Left cardiac atrium (tissue), 4 donors: ENCODE measurements at places on chromosomes 1 and 21. TPM values are rescaled to one million over a fixed set of nuclear protein-coding genes. Genes with fewer than 3 reads are reported as not detected.
A peak's percentile ranks its signal among the peaks of the same experiment; 100 is the strongest.

Gene GBP7
- total RNA-seq: not detected

Gene TSTD1
- 21.6 TPM for total RNA-seq

Gene ESPN
- total RNA-seq: 0.44 TPM

Gene BROX
- 23.1 TPM for total RNA-seq

Gene ICOSLG
- total RNA-seq: 6.4 TPM

- DNase-seq: no peak
Measured at GRCh38 chr1:97270508-97271307, 549.1 kb downstream of the PTBP2 start.

DNA sequence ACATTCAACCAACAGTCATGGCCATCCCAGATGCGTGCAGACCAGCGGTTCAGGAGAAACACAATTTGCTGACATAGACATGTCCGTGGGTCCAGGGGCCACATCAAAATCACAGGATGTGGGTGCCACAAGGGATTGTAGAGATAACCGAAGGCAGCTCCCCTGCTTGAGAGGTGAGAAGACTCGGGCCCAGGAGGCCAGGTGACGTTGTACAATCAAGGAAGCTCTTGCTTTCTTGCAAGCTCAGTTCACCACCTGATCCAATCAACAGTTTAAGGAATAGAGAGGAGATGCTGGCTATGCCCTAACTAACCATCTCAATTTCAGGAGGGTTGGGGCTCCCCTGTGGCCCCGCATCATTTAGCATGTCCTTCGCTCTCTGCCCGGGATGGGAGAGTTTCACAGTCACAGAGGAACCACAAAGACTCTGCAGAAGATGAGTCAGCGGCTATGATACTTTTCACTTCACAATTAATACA lies 19.5 kb downstream of the UBASH3A start:
- no peak for DNase-seq

DNA sequence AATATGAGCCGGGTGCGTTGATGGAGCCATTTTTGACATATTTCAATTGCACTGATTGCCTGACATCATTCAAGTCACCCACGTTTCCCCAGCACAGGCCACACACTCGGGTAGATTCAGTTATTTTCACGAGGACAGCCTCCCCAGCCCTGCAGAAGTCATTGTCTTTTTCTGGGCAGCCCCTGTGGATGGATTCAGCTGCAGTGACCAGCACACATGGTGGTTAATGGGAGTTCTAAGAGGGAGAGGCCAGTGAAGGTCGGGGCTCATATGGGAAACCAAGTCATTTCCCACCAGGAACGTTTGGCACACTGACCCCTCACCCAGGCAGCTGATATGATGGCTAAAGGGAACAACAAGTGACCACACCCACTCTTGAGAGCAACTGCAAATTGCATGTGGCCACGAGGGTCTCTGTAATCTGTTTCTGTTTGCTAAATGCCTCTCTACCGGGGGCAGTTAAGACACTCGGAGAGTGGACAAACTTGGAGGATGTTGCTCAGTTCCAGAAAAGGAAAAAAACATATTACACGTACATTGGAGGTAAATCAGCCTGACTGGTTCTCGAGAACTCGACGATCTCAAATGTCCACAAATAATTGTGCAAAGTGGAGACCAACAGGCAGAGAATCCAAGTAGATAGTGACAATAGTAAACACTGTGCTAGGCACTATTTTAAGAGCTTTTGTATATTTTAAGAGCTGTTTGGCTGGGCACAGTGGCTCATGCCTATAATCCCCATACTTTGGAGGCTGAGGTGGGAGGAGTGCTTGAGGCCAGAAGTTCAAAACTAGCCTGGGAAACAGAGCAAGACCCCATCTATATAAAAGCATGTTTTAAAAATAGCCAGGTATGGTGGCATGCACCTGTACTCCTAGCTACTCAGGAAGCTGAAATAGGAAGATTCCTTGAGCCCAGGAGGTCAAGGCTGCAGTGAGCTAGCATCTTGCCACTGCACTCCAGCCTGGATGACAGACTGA lies 167.2 kb upstream of the IRF2BP2 start:
- DNase-seq: no peak

GRCh38 chr1:76625886-76626678 lies 241.2 kb upstream of the ST6GALNAC5 start:
- DNase-seq: no peak

- no peak for DNase-seq
Measured at GRCh38 chr1:116345843-116346242, 27.2 kb upstream of the ATP1A1 start.

- DNase-seq: peak; percentile 77
Measured at GRCh38 chr1:220879509-220880361, 492 bp downstream of the HLX start.

- peak; percentile 55 for DNase-seq
Measured at GRCh38 chr1:225427235-225428067, at the start of gene LBR. LBR (minus strand) TSS chr1:225428038; CDS start chr1:225424075, 3,963 bp downstream.

DNA sequence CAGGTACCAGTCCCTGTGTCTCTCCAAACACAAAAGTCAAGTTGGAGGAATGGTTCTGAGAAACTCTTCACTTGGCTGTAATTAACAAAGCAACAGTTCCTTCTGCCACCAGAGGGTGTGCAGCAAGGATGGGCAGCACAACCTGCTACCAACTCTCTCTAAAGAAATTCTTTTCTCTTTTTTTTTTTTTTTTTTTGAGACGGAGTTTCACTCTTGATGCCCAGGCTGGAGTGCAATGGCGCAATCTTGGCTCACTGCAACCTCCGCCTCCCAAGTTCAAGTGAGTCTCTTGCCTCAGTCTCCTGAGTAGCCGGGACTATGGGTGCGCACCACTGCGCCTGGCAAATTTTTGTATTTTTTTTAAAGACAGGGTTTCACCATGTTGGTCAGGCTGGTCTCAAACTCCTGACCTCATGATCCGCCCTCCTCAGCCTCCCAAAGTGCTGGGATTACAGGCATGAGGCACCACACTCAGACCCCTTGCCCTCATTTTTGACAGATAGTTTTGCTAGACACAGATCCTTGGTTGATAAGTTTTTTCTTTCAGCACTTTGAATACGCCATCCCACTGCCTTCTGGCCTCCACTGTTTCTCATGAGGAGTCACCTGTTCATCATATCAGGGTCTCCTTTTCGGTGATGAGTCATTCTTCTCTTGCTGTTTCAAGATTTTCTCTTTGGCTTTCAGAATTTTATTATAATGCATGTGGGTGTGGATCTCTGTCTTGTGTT lies 12.1 kb upstream of the DEGS1 start:
- DNase-seq: no peak

DNA sequence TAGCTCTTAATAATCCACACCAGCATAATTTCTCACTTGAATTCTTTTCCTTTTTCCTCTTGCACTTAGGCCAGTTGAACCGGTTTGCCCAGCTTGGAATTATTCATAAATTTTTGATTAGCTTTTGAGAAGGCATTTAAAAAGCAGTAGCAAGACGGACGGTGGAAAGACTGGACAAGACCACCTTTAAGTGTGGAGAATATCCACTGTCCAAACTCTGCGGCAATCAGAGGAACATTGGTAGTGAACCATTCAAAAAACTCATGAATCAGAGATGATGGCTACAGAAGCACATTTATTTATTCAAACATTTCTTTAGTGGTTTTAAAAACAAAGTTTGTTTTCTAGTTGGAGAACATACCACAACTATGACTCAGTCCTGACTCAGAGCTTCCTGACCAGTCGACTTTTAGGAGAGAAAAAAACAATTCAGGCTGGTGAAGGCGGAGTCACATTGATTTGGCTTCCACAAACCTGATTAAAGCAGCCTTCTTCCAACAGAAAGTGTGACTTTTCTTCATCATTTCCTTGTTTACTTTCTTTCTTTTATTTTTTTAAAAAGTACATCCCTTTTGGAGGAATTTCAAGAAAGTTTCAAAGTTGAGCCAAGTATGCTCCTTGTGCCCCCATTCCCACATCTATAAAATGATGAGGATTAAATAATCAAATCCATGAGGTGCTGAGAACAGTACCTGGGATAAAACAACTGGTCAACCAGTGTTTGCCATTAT lies 128.8 kb downstream of the ADSS2 start:
- DNase-seq: no peak

- no peak for DNase-seq
Measured at GRCh38 chr1:246178717-246179311, 328.3 kb downstream of the SMYD3 start.
